ENCODE measurements at places on chromosomes 5 and 9. TPM values are rescaled to one million over a fixed set of nuclear protein-coding genes. Genes with fewer than 3 reads are reported as not detected.

SPINK4 gene
- not detected for total RNA-seq

INSL6 gene
- total RNA-seq, result not detected

SARDH gene
- 8.7 TPM for total RNA-seq

BAAT gene
- not detected for total RNA-seq

DNA sequence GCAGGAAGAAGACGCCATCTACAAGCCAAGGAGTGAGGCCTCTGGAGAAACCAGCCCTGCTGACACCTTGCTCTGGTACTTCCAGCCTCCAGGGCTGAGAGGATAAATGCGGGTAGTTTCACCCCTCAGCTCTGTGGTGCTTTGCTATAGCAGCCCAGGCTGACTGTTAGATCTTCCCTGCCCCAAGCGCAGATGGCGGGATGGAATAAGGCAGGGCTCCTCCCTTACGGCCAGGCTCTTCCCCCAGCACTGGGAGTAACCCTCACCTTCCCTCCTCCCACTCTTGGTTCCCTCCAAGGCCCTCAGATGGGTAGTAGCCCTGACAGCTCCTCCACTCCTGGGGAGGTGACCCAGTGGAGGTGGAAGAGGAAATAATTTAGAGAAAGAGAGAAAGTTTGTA is 285.1 kb downstream of the GADD45G start:
- H3K4me1 ChIP-seq, result peaks cover 4% of the 10 kb centered on the region
- H3K36me3 ChIP-seq, result no peaks in the 10 kb centered on the region
- H3K4me3 ChIP-seq, result no peak overlapping the region
- DNase-seq, result no peak
- no peak overlapping the region for H3K27ac ChIP-seq

DNA sequence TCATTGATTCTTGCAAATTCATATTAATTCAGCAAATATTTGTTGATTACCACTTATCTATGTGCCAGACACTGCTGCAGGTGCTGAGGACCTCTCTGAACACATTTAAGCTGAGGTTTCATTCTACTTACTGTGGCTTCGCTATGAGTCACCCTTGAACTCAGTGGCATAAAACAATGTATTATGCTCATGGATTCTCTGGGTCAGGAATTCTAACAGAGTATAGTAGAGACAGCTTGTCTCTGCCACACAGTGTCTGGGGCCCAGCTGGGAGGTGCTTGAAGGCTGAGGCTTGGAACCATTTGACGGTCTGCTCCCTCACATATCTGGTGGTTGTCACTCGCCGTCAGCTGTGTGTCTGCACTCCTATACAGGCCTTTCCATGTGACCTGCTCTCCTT is 124.3 kb upstream of the NR3C1 start:
- no peaks in the 10 kb centered on the region for H3K36me3 ChIP-seq
- no peaks in the 10 kb centered on the region for H3K4me1 ChIP-seq

DNA sequence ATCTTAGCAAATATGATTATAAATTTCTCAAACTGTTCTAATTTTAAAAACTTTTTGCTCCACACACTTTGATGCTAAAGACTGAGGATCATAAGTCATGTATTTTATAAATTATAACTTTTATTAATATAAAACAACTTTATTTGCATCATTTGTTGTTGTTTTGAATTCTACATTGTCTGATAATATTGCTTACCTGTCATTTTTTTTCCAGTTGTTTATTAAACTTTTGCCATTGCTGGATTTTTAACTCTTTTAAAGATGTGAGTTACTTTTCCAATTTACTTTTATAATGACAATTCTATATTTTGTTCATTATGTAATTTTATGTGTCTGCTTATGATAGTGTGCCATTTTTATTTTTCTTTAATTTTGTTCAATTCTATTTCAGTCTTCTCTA is 2071.2 kb upstream of the C9orf72 start:
- H3K27me3 ChIP-seq, result no peaks in the 10 kb centered on the region
- no peak overlapping the region for H3K4me3 ChIP-seq
- no peak for DNase-seq
- no peaks in the 10 kb centered on the region for H3K4me1 ChIP-seq

GRCh38 chr5:124370601-124371000 is 375.8 kb downstream of the ZNF608 start:
- H3K27ac ChIP-seq, result no peak overlapping the region
- no peaks in the 10 kb centered on the region for H3K27me3 ChIP-seq
- DNase-seq, result no peak

DNA sequence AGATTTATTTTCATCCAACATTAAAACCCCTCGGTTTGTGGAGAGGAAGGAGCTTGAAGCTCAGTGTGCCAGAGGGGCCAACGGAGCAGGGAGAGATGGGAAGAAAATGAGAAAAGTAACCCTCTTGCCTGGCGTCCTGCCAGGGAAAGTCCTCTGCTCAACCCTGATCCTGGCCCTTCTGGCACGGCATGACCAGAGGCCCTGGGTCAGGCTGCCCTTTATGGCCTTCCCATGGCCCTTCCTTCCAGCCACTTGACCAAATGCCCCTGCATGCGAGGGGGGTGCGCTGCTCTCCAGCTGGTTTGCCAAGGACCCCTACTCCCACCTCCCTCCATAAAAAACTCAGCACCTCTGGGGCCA is 43.8 kb downstream of the SPRY4 start:
- H3K4me1 ChIP-seq, result no peaks in the 10 kb centered on the region
- H3K27me3 ChIP-seq, result no peaks in the 10 kb centered on the region
- no peak for DNase-seq
- no peaks in the 10 kb centered on the region for H3K36me3 ChIP-seq
